ENCODE measurements at places on chromosomes 12 and 14. TPM values are rescaled to one million over a fixed set of nuclear protein-coding genes. Genes with fewer than 3 reads are reported as not detected.

The NEUROD4 gene
- not detected for total RNA-seq

The PPFIBP1 gene
- 88.2 TPM for total RNA-seq

The AP5M1 gene
- 29.1 TPM for total RNA-seq

The PLCZ1 gene
- total RNA-seq = not detected

The PDE3A gene
- total RNA-seq = 0.79 TPM

The CEBPE gene
- total RNA-seq = not detected

The INSM2 gene
- total RNA-seq = not detected

The LRP1-AS gene
- total RNA-seq = not detected

The PPP1R36 gene
- total RNA-seq = 2.7 TPM

The BMP4 gene
- total RNA-seq = 15.3 TPM

The IL31 gene
- total RNA-seq = not detected

The COX8C gene
- total RNA-seq = not detected

The CFAP251 gene
- total RNA-seq = 2.3 TPM

The KERA gene
- not detected for total RNA-seq

Data from suprapubic skin (tissue), 4 donors.